Endothelial cell (in vitro differentiated cells): ENCODE measurements at places on chromosomes 3 and 15.
A peak's percentile ranks its signal among the peaks of the same experiment; 100 is the strongest.

DNA sequence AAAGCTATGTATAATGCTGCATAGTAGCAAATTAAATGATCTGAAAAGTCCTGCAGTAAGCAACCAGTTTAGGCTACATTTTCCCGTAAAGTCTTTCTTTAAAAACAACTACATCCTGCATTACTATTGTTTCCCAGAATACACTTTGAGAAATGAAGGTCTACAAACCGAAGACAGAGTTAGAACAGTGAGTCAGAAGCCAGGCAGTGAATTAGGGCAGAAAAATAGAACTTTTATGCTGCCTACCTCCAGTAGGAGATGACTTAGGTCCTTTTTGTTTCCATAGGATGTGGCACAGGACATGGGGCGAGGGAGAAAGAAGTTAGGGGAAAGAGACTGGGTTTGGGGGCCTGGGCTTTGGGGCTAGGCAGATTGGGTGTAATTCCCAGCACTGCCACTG is 127.3 kb downstream of the PPM1L start:
- DNase-seq = no peak

GRCh38 chr15:76987896-76988860 is 6.7 kb upstream of the PSTPIP1 start:
- no peak for DNase-seq

- no peak for DNase-seq
Measured at GRCh38 chr15:88651971-88652370, 13.2 kb downstream of the ISG20 start.

- DNase-seq = no peak
Measured at GRCh38 chr15:45606841-45607240, 19.7 kb downstream of the BLOC1S6 start.

DNA sequence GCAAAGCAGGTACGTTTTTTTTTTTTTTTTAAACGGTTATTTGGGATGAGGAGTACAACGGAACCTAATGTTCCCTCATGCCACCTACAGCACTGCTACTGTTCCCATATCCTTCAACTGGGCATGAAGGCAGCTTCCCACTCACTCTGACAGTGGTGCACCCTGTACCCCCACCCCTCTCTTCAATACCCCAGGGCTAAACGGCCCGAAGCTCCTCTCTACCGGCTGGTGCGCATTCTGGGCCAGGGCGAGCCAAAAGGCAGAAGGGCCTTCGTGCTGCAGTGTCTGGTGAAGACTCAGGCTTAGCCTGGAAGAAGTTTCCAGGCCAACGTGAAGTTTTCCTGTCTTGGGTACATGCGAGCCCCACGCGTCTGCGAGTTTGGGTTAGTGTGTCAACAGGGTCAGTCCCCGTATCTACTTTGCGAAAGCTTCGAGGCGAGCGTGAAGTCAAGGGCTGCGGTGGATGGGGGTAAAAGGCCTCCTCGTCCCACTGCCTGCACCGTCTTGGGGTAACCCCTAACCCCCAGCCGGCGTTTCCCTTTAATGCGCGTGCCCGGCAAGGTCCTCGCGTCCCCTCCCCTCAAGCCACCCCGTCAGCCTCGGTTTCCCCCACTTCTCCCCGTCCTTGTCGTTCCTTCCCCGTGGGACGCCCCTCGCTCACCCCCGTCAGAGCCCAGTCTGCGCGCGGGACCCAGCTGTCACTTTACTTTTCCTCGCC is 765 bp upstream of the UBE2E2 start:
- DNase-seq = peak; percentile 28

- no peak for DNase-seq
Measured at GRCh38 chr15:26667222-26667988, 105.5 kb downstream of the GABRB3 start.

- DNase-seq = no peak
Measured at GRCh38 chr3:13229273-13229949, 156.2 kb upstream of the IQSEC1 start.

- DNase-seq = no peak
Measured at GRCh38 chr3:195580744-195581443, 2.8 kb downstream of the APOD start.

- DNase-seq = no peak
Measured at GRCh38 chr3:57064001-57064400, 3.5 kb downstream of the SPATA12 start.

DNA sequence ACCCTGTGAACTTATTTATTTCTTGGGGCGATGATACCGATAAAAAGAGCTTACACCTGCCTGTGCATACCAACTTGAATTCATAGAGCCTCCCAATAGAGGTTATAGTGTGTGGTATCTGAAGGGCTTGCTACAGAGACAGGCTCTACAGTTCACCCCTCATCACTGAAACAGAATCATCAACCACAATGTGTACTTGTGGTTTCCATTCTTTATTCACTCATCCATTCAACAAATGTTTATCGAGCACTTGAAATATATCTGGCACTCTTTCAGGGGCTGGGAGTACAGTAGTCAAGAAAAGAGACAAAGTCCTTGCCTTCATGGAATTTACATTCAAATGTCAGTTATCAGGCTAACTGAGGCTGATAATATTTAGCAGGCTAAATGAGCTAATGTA is 134.4 kb upstream of the SKOR1 start:
- no peak for DNase-seq

- no peak for DNase-seq
Measured at GRCh38 chr3:135869439-135870105, 96.0 kb upstream of the PPP2R3A start.

DNA sequence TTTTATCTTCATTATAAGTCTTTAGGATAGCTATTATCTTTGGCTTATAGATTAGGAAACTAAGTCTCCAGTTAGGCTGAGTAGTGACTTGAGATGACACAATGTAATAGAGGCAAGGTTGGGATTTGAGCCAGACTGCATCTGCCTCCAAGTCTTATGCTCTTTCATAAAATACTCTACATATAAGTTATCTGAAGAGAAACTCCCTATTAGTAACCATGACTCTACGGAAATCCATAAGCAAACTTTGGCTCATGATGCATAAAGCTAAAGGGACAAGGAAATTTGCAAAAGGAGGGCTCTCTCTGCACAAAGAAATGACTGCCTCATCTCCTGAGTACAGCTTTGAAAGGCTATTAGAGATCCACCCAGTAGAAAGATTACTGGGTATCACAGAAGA is 77.6 kb upstream of the FRMD4B start:
- DNase-seq = no peak

GRCh38 chr3:134473868-134474546 is 11.8 kb downstream of the ANAPC13 start:
- DNase-seq = peak; percentile 80

DNA sequence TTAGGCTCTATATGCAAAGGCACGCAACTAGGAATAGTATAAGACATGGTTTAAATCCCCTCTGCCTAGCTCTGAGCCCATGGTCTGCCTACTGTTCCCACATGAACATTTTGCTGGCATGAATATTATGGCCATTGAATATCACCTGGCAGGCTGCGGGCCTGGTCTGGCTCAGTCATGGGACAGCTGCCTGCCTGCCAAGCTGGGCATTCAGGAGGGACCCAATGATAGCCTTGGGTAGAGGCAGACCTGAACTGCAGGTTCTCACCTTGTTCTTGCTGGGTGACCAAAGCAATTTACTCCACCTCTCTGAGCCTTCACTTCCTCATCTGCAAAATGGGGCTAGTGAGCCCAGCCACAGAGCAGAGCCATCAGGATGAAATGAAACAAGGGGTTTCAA is 11.3 kb downstream of the RBP1 start:
- no peak for DNase-seq

DNA sequence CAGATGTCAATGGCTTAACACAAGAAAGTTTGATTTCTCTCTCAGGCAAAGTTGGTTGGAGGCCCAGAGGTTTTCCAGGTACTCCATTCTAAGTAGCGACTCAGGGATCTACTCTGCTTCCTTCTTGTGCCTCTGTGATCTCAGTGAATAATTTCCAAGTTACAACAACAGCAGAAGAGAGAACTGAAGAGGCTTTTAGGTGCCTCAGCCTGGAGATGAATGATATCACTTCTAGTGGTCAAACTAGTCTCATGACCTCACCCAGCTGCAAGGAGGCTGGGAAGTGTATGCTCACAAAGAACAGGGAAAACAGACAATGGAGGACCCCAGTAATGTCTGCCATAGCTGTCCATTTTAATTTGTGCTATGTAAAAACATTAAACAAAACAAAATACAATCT is 4.6 kb upstream of the PRICKLE2 start:
- DNase-seq = no peak

- no peak for DNase-seq
Measured at GRCh38 chr3:132220986-132221385, 96.2 kb upstream of the ACP3 start.

- no peak for DNase-seq
Measured at GRCh38 chr3:38985581-38985980, 66.2 kb downstream of the SCN11A start.

GRCh38 chr15:65942436-65942835 is 73.1 kb downstream of the RAB11A start:
- DNase-seq = no peak

- DNase-seq = no peak
Measured at GRCh38 chr3:5298453-5298852, 110.9 kb downstream of the EDEM1 start.

- peak; percentile 98 for DNase-seq
Measured at GRCh38 chr3:16264708-16265454, at the start of the genes DPH3 and OXNAD1. Gene DPH3, minus strand, starts transcription at chr3:16264943. Its CDS starts 67 bp downstream, at chr3:16264876. Gene OXNAD1, plus strand, starts transcription at chr3:16265212. Its CDS starts 5,741 bp downstream, at chr3:16270953.

DNA sequence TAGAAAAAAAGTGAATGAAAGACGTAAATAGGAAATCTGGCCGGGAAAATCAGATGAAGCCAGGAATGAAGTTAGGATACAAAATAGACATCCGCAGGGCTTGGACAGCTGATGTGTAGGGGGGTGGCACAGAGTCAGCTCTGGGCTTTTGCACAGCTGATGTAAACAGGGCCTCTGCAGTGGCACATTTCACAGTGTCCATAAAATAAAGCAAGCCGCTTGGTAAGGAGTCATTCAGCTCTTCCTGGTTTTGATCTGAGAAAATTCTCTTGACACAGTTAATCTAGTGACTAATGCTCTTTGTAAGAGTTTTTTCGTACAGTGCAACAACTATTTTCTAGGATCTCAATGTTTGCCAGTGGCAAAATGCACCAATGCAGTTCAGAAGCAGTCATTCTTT is 153.3 kb downstream of the USP13 start:
- DNase-seq = no peak

DNA sequence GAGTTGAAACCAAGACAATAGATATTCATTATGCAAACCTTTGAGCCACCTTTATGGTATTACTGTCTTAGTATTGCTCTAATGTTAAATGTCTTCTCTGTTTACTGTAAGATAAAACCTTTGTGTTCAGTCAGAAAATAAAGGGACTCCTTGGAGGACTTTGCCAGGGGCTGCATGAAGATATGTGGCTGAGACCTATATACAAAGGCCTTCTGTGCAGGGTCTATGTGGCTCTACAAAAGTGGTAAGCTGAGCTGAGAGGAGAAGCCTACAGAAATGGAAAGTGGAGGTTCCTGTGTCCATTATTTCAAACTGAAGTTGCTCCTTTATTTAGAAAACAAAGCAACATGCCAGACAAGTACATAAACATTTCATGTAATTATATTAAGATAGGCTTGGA is 131.5 kb downstream of the FNDC3B start:
- no peak for DNase-seq

DNA sequence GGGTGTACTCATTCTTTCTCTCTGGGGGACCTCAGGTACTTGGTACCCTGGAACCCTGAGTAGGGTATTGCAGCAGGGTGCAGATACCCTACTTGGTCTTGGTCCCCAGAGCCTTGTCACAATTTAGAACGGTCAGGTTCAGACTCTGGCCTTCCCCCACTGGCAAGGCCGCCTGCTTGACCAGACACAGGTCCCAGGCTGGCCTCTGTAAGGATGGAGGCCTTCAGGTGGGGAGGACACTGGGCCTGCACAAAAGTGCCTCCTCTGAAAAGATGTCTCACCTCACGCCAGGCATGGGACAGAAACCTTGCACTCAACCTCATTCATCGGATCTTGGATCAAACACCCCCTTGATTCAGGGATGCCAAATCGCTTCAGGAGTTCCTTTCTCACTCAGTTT is 158.4 kb downstream of the KLF13 start:
- no peak for DNase-seq
